ENCODE measurements at places on chromosomes 1 and 21. TPM values are rescaled to one million over a fixed set of nuclear protein-coding genes. Genes with fewer than 3 reads are reported as not detected.

DNA sequence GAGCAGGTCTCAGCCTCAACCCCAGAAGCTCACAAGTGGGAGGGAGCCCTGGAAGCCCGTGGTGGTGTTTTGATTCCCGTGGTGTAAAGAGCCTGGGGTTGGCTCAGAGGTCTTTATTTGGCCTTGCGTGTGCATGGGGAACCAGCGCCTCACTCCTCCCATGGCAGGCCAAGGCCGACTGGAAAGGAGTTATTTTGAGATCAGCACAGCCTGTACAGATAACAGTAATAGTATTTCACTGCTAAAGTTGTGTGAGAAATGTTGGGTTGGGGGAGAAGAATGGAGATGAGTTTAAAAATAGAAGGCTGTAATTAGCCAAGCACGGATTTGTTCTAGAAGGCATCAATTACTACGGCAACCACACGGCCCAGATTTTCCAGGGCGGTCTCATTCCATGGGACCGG lies 186.5 kb downstream of the DYRK1A start:
- H3K36me3 ChIP-seq: no peaks in the 10 kb centered on the region
- no peak overlapping the region for H3K4me3 ChIP-seq

- no peak overlapping the region for H3K4me3 ChIP-seq
- H3K4me1 ChIP-seq: peaks cover 34% of the 10 kb centered on the region
- no peak for DNase-seq
- no peaks in the 10 kb centered on the region for H3K36me3 ChIP-seq
Observed at GRCh38 chr1:167648252-167648849, 18.3 kb downstream of the RCSD1 start.

DNA sequence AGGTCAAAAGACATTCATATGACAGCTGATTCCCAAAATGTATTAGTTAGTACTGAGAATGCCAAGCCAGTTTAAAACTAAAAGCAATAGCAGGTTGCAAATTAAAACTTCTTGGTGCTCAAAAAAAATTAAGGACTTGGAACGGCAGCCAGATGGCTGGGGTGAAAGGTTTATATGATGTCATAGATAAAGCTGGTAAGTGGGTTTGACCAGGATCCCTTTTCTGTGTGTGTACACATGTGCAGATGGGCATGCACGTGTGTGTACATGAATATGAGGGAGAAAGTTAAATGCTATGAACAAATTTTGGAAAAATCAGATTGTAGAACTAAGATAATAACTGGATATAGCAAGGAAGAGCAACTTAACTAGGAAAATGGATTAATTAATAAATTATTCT lies 39.1 kb upstream of the DPH5 start:
- H3K4me3 ChIP-seq: no peak overlapping the region
- H3K36me3 ChIP-seq: peaks cover 10% of the 10 kb centered on the region
- no peaks in the 10 kb centered on the region for H3K27me3 ChIP-seq
- H3K4me1 ChIP-seq: peaks cover 49% of the 10 kb centered on the region
- DNase-seq: no peak

GRCh38 chr1:37704966-37705365 lies 12.7 kb downstream of the CDCA8 start:
- no peaks in the 10 kb centered on the region for H3K4me1 ChIP-seq
- H3K36me3 ChIP-seq: peaks cover 25% of the 10 kb centered on the region
- no peak overlapping the region for H3K4me3 ChIP-seq

GRCh38 chr1:190619724-190620123 lies 142.1 kb upstream of the BRINP3 start:
- no peaks in the 10 kb centered on the region for H3K36me3 ChIP-seq
- H3K27ac ChIP-seq: no peak overlapping the region
- no peaks in the 10 kb centered on the region for H3K27me3 ChIP-seq
- no peak overlapping the region for H3K4me3 ChIP-seq

GRCh38 chr1:227124473-227124872 lies 184.4 kb downstream of the COQ8A start:
- peaks cover 4% of the 10 kb centered on the region for H3K4me1 ChIP-seq
- H3K36me3 ChIP-seq: peaks cover 5% of the 10 kb centered on the region
- no peak overlapping the region for H3K27ac ChIP-seq

- DNase-seq: no peak
- H3K27me3 ChIP-seq: peaks cover 3% of the 10 kb centered on the region
- no peak overlapping the region for H3K4me3 ChIP-seq
- H3K27ac ChIP-seq: no peak overlapping the region
- H3K36me3 ChIP-seq: no peaks in the 10 kb centered on the region
Observed at GRCh38 chr1:54928327-54928726, 41.3 kb upstream of the DHCR24 start.

DNA sequence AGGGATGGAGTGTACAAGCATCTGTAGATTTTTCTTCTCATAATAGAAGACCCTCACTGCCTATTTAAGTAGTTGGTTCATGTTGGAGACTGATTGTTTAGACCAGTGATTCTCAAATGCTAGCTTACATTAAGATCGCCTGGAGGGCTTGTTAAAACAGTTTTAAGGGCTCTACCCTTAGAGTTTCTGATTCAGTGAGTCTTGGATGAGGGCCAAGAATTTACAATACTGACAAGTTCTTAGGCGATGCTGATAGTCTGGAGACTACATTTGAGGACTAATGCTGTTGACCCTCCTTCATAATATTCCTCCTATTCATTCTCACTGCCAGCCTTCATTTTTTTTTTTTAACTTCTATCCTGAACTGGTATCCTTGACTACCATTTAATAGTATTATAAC lies 15.2 kb upstream of the AGO3 start:
- DNase-seq: no peak
- no peaks in the 10 kb centered on the region for H3K27me3 ChIP-seq
- H3K4me1 ChIP-seq: no peaks in the 10 kb centered on the region

DNA sequence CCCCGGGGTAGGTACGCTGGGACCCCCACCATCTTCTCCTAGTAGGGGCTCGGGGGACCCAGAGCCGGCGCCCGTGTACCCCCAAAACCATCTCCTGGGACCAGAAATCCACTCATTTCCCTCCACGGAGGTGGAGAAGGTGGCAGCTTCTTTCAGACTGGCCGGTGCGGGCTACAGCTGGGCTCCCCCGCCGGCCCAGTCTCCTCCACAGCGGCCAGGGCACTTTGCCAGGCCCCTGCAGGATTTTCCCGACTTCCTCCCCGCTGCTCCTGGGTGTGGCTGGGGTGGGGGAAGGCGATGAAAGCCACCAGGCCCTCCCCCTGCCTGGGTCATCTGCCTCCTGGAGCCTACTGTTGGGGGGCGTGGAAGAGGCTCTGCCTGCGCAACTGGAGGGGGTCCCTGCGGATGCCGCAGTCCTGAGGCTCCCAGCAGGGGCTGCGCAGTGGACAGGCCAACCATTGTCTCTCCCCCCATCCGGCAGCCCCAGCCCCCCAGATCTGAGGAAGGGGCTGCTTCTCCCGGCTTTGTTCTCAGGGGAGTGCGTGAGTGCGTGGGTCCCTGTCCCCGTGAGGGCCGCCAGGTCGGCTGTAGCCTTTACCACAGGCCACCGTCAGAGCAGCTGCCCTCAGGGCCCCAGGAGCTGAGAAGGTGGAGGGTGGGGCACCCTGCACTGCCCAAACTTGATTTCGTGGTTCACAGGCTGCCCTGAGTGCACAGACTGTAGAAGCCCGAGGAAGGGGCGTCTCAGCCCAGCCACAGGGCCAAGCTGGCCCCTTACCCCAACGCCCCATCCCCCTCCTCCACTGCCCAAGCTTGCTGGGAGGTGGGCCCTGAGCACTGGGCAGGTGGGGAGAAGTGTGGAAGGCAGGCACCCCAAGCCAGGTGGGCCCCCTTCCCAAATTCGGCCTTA lies 1.3 kb downstream of the AGRN start:
- no peak for DNase-seq
- no peaks in the 10 kb centered on the region for H3K36me3 ChIP-seq
- H3K27ac ChIP-seq: no peak overlapping the region
- peaks cover 20% of the 10 kb centered on the region for H3K4me1 ChIP-seq
- H3K4me3 ChIP-seq: peak overlapping the region; percentile 79

GRCh38 chr1:198220428-198220827 lies 63.6 kb downstream of the NEK7 start:
- no peaks in the 10 kb centered on the region for H3K27me3 ChIP-seq
- peak overlapping the region; percentile 81 for H3K27ac ChIP-seq
- H3K36me3 ChIP-seq: peaks cover 18% of the 10 kb centered on the region
- no peak for DNase-seq

GRCh38 chr21:17848228-17848627 lies 29.1 kb upstream of the C21orf91 start:
- H3K36me3 ChIP-seq: no peaks in the 10 kb centered on the region
- no peaks in the 10 kb centered on the region for H3K27me3 ChIP-seq
- no peak for DNase-seq

- no peak for DNase-seq
- H3K4me1 ChIP-seq: no peaks in the 10 kb centered on the region
- no peak overlapping the region for H3K27ac ChIP-seq
- H3K36me3 ChIP-seq: no peaks in the 10 kb centered on the region
- H3K27me3 ChIP-seq: no peaks in the 10 kb centered on the region
Observed at GRCh38 chr1:200917291-200917817, 22.7 kb downstream of the INAVA start.

GRCh38 chr21:39519835-39520234 lies 68.1 kb downstream of the SH3BGR start:
- no peak overlapping the region for H3K27ac ChIP-seq
- H3K36me3 ChIP-seq: no peaks in the 10 kb centered on the region
- H3K4me3 ChIP-seq: no peak overlapping the region
- H3K4me1 ChIP-seq: peaks cover 18% of the 10 kb centered on the region

The LYPLA2 gene
- total RNA-seq: 88.9 TPM

The OR2L2 gene
- 0.09 TPM for total RNA-seq

The TGFB2 gene
- 11.4 TPM for total RNA-seq

The CELA3B gene
- total RNA-seq: not detected

The KRTAP19-3 gene
- total RNA-seq: not detected

The ATP1B1 gene
- total RNA-seq: 26.5 TPM

The HSPA13 gene
- 40.9 TPM for total RNA-seq

The MCOLN2 gene
- 1.0 TPM for total RNA-seq

The CDA gene
- not detected for total RNA-seq

The NECTIN4 gene
- total RNA-seq: not detected

The UCK2 gene
- 66.7 TPM for total RNA-seq

The SYDE2 gene
- 6.0 TPM for total RNA-seq

All from neural crest cell (in vitro differentiated cells).